ENCODE measurements at places on chromosomes 1 and 21.

DNA sequence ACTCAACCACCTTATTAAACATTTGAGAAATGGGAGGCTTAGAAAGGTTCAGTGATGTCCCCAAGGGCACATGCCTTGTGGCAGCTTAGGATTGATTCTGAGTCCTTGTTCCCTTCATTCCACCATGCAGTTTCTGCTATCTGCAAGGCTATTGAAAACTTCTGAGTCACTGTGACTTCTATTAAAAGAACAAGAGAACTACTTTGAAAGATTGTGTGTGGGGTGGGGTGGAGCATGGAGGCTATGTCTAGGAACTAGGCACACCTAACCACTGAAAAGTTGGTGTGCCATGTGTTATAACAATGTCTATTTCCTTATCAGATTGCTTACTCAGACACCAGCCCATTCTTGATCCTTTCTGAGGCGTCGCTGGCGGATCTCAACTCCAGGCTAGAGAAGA lies 10.8 kb downstream of the MTARC1 start:
- DNase-seq, result no peak

GRCh38 chr1:172172352-172172831 lies 248.1 kb upstream of the C1orf105 start:
- DNase-seq, result no peak

DNA sequence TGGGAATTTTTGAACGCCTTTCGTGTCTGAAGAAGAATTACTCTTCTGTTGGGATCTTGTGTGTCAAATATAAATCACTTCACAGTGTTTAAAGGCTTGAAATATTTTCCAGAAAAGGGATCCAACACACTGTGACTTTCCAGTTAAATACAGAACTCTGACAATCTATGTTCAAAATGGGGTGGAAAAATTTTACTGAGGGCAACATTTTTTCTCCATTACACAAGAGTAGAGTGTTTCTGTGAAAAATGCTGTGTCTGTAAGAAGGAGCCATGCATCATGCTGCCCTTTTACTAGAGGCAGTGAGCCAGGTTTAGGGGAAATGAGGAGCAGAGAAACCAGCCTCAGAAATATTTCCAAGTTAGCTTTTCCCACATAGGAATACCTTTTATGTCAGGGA lies 86.5 kb downstream of the VPS13D start:
- no peak for DNase-seq

DNA sequence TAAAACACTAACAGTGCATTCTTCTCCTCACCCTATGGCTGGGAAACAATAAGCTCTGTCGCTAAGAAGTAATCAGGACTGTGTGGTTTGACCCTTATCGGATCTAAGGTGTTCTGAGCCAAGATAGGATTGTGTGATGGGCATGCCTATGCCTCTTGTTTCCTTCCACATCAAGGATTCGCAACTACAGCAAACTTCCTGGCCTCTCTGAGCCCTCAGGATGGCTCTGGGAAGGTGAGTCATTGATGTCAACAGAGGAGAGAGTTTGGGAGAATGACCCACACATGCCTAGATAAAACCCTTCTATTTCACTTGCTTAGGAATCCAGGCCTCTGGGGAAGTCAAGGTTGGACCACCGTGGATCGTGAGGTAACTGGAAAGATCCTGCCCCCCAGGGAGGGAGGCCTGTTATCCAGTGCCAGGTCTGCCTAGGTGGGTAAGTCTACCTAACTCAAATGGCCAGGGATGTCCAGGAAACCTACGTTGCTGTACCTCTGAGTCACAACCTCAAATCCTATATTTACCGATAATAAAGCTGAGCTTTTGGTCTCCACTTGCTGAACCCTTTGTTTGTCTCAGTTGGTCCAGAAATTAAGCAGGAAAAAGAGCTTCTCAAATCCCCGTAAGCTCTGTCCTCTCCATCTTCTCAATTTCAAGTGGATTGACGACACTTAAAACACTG lies 27.4 kb downstream of the TIAM1 start:
- DNase-seq, result no peak

DNA sequence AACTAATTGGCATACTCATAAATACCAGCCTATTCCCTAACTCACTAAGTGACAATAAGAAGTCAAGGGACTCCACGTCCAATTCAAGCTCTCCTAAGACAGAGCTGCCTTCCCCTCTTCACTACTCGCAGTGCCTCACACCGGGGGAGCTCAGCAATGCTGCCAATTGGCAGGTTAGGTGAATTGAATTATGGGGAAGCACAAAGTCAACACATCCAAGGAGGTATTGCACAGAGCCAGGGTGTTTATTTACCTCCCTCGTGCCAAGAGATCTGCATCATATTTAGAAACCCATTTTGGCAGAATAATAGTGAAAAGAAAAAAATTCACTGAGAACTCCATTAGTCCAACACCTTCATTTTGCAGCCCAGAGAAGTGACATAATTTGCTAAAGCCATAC lies 20.4 kb upstream of the TNR start:
- DNase-seq, result no peak

DNA sequence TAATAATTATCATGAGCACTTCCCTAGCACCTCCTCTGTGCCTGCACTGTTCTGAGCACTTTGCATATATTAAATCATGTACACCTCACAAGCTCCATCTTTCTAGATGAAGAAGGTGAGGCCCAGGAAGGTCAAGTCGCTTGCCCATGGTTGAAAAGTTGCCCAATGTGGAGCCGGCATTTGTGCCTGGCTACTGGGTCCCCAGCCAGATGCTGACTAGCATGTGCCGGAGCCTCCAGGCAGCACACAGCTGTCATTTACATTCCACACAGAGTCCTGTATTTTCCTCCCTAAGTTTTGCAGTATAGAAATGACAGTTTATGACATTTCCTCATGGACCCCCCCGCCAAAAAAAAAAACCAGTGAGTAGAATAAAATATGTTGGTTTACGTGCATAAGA lies 94.3 kb downstream of the BCAR3 start:
- DNase-seq, result no peak

GRCh38 chr1:18008081-18008480 lies 99.5 kb upstream of the IGSF21 start:
- DNase-seq, result no peak

DNA sequence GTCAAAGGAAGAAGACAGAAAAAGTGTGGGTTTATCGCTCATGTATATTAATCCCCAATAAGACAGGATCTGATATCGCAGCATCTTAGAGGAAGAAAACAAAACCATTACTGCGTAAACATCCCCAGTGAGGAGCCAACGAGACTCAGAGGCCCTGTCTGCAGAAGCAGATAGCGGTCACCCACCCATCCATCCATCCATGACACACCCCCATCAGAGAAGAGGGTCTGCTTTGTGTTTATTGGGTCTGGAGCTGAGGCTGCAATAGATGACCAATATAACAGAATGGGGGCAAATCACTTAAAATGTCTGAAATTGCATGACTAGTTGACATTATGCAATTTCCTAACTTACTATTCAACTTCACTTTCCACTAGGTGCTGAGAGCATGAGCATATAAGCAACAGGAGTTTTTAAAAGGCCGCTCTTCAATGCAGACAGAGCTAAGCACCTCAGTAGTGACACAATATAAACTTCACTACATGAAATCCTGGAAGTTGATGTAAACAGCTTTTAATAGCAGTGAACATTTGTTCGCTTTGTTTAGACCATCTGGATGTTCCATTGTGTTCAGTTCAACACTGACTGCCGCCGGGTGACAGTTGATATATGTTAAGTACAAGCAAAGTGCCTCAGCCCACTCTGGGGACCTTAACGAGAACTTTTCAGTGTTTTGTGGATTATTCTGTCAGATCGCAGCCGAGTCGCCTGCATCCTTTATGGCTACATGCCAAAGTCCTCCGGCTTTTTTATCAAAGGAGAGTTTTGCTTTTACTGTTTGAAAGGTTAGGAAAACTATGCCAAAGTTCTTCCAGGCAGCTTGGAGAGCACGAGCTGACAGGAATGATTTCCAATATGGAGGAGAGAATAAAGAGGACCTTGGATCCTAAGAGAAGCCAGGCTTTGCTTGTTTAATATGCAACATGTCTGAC lies 167.5 kb downstream of the ZNF281 start:
- no peak for DNase-seq

DNA sequence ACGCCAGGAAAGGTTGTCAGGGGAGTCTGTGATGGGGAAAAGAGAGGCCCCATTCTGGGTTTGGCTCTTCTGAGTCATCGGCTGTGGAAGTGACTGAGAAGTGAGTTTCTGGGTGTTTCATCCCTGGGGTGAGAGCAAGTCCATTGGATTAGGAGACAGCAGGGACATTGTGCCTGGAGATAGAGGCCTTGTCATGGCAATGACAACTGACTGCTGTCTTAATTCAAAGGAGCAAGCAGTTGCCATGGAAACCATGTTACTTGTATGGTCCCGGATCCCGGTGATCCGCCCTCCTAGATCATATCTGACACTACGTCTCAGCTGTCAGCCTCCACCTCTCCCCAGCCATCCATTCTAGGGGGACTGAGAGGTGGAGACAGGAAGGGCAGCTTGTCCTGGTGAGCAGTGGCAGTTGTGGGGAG lies 34.4 kb downstream of the KIAA0040 start:
- DNase-seq, result no peak

DNA sequence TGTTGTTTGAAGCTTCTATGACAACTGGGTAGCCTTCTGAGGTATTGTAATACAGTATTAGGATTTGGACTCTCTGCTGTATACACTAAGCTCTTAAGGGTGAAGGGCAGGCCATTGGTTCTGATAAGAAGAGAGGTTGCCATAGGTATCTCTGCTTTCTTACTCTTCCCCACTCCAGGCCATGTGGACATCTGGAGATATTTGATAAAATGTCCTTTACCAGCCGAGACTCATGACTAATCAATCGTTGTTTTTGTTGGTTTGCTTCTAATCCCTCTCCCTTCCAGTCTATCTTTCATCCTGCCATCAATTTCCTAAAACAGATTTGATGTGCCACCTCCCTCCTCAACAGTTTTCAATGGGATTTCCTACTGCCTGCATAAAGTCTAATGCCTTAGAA lies 64.6 kb upstream of the WDR26 start:
- DNase-seq, result no peak

DNA sequence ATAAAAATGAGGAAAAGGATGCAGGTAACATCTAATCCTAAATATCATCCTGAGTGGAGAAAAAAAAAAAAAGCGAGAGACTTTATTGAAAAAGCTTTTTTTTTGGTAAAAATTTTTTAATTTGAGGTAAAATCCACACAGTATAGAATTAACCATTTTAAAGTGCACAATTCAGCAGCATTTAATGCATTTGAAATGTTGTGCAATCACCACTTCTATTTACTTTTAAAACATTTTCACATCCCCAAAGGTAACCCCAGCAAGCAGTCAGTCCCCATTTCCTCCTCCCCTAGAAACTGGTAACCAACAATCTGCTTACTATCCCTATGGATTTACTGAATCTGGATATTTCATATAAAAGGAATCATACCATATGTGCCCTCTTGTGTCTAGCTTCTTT lies 166.7 kb downstream of the TTLL7 start:
- DNase-seq, result no peak

DNA sequence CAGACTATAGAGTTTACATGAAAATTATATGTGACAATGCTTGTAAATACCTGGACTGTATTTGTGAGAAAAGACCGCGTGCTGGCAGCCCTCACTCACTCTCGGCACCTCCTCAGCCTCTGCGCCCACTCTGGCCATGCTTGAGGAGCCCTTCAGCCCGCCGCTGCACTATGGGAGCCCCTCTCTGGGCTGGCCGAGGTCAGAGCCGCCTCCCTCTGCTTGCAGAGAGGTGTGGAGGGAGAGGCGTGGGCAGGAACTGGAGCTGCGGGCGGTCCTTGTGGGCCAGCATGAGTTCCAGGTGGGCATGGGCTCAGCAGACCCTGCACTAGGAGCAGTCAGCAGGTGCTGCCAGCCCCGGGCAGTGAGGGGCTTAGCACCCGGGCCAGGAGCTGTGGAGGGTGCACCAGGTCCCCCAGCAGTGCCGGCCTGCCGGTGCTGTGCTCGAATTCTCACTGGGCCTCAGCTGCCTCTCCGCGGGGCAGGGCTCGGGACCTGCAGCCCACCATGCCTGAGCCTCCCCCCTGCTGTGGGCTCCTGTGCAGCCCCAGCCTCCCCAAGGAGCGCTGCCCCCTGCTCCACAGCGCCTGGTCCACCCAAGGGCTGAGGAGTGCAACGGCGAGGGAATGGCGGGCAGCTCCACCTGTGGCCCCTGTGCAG lies 482.5 kb downstream of the AGBL4 start:
- no peak for DNase-seq

Measured in activated naive CD4-positive, alpha-beta T cell treated with Interleukin-2 at 50 U/mL for 16 hours (primary cell).